Activated gamma-delta T cell treated with anti-CD3 and anti-CD28 coated beads, Interleukin-2, amount 50 U/mL, for 16 hours (primary cell): ENCODE measurements at places on chromosomes 3 and 15.

DNA sequence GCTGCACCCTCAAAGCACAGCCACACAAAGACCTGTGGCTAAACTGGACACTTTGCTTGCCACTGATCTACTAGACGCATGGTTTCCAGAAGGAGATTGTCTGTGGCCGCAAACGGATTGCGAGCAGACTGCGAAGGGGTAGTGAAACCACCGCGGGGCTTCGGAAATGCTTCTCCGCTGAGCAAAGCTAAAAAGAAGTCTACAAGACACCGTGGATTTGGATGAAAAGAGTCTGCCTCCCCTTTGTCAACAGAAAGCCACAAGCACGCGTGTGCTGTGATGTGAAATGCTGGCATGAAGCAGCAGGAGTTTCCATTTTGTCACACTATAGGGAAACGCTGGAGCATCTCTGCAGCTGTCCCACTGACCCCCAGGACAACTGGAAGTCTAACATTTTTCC is 63.0 kb downstream of the TMEM44 start:
- no peak for DNase-seq

GRCh38 chr3:113212150-113212843 is 940 bp downstream of the BOC start:
- DNase-seq = no peak

DNA sequence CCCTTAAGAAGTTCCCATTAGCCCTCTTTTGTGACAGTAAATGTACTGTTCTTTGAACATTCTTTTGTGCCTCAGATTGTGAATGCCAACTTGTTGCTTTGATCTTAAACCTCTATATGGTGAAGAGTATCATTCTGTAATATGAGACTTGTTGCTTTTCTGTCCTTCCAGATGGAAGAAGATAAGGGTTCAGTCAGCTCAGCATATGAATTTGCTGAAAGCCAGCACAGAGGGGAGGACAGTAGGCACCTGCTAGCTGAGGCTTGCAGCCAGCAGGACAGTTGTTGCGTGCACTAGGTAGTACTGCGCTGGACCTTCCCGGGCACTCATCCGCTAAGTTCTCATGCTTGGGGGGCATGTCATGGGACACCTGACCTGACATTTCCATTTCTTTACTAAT is 74.7 kb downstream of the DCUN1D1 start:
- no peak for DNase-seq

- DNase-seq = no peak
Measured at GRCh38 chr3:125136515-125136914, 76.0 kb downstream of the SLC12A8 start.

GRCh38 chr3:152454076-152454875 is 185.5 kb downstream of the MBNL1 start:
- DNase-seq = no peak

DNA sequence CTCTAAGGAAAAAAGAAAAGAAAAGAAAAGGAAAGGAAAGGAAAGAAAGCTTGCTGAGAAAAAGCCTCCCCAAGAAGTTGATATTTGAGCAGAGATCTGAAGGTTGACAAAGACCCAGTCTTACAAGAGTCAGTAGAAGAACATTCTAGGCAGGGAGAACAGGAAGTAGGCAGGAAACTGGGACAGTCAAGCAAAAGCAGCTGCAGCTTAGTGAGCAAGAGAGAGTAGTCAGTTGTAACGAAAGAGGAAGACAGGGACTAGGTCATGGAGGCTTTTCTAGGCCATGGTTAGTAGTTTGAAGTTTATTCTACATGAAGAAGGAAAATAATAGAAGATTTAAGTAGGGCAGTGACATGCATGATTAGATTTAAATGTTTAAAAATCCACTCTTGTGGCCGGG is 31.8 kb upstream of the KLHL6 start:
- DNase-seq = no peak
